EL (cell line): ENCODE measurements at places on chromosomes 6 and 20.

DNA sequence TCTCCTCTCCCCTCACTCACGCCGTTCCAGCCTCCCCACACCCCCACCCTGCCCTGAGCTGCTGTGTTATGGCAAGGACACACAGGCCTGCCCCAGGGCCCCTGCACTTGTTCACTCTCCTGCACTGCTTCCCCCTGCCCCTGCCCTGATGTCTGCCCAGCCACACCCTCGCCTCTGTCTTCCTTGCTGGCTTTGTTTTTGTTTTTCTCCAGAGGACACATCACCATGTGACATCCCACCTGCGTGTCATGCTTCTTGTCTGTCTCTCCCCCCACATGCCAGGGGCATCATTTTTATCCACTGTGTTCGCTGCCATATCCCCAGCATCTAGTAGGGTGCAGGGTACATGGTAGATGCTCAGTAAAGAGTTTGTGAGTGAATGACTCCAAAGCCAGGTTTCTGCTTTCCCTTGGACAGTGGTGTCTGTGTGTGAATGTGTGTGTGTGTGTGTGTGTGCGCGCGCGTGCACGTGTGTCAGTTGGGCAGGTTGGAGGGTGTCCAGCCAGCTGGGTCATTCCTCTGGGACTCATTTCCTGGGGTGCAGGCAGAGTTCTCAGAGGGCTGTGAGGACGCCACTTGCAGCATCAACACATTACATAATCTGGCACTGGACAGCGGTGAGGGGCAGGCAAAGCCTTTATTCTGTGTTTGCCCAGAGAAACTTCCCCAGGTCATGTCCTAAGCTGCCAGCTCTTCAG, 60.6 kb downstream of the STK35 start:
- DNase-seq: no peak

GRCh38 chr6:134106702-134107101, 54.3 kb upstream of the SLC2A12 start:
- DNase-seq: no peak

DNA sequence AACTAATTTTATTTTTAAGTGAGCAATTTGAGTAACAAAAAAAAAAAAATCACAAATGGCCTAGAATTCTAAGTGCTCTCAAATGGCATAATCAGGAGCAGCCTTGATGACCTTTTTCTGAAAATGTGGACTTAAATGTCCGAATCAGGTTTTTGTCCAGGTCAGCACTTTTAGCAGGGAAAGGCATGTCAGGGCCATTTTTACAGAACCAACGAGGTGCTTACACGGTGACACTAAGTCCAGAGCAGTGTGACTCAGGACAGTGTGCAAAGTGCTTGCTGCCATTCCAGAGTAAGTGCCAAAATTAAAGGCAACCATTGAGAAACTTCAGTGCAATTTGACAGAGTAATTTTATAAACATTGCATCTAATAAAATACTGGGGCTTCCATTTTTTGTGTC, 127.8 kb downstream of the KIF16B start:
- DNase-seq: no peak

GRCh38 chr6:143410859-143411270, 39.6 kb downstream of the ADAT2 start:
- peak; percentile 75 for DNase-seq

- no peak for DNase-seq
Observed at GRCh38 chr6:149249370-149250357, 67.8 kb upstream of the TAB2 start.

GRCh38 chr6:164744301-164744700, 565.1 kb downstream of the C6orf118 start:
- no peak for DNase-seq

DNA sequence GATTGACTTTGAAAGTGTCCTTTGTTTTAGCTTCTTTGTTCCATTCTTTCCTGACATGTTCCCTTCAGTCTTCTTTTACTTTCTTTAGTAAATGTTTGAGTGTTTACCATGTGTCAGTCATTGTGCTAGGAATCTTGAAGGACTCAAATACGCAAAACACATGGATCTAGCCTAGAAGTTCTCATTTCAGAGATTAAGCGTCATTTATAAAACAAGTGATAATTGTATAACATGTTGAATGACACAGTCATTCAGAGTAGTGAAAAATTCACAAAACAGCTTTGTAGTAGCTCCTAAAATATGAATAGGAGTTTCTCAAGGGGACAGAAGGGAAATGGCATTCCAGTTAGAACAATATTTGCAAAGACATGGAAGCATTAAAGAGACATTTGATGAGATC, 66.9 kb downstream of the MACROD2 start:
- DNase-seq: no peak

- no peak for DNase-seq
Observed at GRCh38 chr6:123990376-123990775, 186.7 kb downstream of the NKAIN2 start.

DNA sequence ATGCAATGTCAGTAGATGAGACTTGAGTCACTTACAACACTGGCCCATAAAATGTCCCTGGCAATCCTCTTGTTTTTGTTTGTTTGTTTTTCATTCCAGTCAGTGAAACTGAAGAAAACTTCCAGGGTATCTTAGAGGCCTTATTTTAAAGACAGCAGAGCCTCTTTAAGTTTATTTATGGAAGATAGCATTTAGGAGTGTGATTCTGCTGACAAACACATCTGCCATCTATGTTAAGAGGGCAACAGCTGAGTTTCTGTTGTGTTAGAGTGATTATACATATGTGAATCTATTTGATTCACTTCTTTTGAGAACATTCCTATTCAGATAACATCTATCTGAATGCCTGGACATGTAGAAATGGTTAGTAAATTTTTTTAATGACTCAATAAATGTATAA, 812.6 kb downstream of the TENT5A start:
- peak; percentile 5 for DNase-seq

DNA sequence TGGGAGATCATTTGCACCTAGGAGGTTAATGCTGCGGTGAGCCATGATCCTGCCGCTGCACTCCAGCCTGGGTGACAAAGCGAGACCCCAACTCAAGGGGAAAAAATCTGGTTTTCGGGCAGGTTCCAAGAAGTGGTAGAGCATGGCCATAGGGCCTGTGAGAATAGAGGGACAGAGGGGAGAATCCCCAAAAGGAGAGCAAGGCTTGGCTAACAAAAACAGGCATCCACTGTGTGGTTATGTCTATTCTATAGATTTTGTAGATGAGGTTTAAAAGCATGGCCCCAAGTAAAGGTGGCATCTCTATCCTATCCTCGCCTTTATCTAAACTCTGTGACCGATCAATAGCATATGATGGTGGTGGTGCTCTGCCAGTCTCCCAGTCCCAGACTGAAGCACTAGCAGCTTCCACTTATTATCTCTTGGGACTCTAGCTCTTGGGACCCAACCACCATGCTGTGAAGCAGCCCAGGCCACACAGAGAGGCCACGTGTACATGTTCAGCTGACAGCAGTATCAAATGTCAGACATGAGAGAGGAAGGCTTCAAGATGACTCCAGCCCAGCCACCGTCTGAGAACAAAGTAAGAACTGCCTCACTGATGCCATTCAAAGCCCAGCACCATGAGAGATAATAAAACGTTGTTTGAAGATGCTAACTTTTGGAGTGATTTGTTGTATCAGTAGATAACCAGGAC, 27.7 kb downstream of the EIF2S2 start:
- DNase-seq: no peak

- DNase-seq: no peak
Observed at GRCh38 chr6:43144879-43145278, 26.2 kb upstream of the SRF start.

DNA sequence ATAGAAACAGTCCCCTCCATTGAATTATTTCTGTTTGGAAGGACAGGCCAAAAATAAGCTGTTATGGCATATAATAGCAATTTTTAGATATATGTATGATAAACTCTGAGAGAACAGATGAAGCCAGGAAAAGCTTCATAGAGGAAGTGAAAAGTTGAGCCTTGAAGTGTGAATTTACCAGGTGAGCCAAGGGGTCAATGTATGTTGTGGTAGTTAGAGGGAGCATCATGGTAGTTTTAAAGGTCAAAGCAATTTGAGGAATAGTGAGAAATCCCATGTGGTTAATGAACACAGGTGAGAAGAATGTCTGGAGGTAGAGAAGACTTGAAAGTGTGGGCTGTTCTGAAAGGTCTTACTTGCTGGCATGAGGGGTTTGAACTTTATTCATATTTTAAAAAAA, 47.0 kb downstream of the COL19A1 start:
- DNase-seq: no peak

DNA sequence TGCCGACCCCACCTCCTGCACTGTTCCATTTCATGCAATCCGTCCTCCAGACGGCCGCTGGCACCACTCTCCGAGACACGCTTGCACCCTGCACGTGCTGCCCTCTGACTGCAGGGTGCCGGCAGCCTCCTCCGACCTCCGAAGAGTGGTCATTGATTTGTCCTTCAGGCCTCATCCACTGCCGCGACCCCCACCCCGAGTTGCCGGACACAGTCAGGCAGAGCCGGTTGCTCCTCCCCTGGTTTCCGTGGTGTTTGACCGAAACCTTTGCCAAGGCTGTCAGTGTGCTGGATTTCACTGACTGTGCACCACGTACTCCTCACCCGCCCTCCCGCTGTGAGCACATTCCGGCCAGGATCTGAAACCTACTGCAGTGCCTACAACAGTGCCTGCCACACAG, 156.4 kb upstream of the PDE10A start:
- no peak for DNase-seq

- no peak for DNase-seq
Observed at GRCh38 chr6:161917645-161918044, 643.8 kb upstream of the AGPAT4 start.

GRCh38 chr6:83341765-83342164, 89.1 kb downstream of the ME1 start:
- DNase-seq: no peak

GRCh38 chr6:52995913-52996645, 995 bp upstream of the GSTA4 start:
- DNase-seq: peak; percentile 87

- DNase-seq: peak; percentile 72
Observed at GRCh38 chr6:117491916-117492315, 9.4 kb downstream of the DCBLD1 start.

- no peak for DNase-seq
Observed at GRCh38 chr6:14837435-14837834, 408.4 kb upstream of the JARID2 start.
